ENCODE measurements at places on chromosomes 1 and 21.

DNA sequence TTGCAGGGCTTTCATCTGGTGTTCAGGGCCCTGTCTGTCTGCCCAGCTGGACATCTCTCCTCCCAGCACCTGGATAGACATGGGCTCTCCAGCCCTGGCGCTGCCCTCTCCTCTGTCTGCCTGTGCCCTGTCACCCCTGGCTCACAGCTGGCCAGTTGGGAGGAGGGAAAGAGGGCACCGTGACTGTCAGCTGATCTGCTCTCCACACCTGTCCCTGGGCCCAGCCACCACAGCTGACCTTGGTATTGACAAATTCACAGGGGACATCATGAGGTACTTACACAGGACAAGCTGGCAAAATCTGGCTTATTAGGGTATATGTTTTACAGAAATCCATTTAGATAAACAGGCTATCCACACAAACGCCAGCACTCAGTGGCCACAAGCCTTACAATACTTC is 8.3 kb downstream of the TNR start:
- no peak for DNase-seq

DNA sequence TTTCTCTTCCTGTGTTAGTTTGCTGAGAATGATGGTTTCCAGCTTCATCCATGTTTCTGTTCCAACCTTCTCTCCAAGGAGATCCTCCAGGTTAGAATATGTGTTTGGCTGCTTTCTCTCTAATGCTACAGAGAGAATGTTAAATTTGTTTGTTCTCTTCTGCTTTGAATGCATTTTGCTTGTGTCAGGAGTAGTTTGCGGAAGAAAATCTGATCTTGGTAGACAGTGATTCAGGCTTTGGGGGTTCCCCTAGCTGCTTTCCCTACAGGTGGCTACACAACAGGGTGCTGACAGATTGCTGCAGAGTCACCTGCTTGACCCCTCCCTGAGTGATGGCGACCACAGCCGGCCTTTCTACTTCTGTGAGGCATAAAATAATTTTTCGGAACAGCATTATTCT is 41.8 kb downstream of the MACO1 start:
- no peak for DNase-seq

DNA sequence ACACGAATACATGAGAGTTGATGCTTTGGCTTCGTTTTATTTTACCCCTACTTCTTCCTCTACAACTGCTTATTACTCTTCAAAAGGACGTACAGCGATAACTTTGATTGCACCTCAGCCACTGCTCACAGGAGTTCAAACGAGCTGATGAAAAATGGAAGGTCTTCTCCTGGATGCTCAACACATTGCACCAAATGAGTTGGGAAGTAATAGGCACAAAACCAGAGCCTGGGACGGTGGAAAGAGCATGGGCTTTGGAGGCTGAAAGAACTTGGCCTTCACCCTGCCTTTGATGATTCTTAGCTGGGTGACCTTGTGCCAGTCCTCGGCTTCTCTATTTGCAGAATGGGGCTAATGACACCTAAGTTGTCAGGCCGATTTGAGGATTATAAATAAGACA is 4.8 kb downstream of the CD53 start:
- DNase-seq: no peak

DNA sequence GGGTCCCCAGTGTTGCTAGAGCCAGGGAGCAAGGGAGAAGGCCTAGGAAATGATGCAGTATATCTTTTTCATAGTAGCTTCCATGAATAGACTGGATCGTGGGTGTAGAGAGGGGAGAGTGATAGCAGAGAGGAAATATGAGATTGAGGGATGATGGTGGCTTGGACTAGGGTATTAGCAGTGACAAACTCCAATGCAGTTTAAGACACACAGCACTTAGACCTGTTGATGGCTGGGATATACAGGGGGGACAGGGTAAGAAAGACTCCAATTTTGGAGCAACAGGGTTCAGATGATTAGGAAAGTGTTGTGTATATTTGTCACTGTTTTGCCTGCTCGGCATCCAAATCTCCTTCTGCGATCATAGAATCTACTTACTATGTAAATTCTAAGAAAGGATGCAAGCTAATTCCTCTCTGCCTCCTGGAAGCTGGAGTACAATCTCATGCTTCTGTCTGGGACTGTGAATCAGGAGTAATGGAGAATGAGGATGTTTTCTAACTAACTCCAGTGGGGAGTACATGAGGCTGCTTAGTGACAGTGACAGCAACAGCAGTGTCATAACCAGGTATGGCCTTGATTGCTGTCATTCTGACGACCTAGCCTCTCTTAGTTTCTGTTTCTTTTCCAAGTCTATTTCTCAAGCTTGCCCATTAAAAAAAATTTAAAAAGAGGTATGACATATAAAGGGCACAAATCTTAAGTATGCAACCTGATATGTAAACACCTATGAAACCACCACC is 47.5 kb downstream of the SYDE2 start:
- no peak for DNase-seq

DNA sequence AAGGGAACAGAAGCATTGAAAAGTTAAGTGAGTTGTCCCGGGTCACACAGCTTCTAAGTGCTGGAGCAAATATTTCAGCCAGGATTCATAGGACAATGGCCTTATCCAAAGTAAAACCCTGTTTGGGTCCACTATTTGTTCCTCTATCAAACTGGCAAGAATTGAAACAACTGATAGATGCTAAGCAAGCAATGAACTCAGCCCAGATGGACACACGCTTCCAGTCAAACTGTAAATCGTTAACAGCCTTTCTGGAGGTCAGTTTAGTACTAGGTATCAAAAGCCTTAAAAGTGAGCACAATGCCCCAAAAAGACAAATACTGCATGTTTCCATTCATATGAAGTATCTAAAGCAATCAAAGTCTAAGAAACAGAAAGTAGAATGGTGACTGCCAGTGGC is 779 bp upstream of the SVBP start:
- no peak for DNase-seq

DNA sequence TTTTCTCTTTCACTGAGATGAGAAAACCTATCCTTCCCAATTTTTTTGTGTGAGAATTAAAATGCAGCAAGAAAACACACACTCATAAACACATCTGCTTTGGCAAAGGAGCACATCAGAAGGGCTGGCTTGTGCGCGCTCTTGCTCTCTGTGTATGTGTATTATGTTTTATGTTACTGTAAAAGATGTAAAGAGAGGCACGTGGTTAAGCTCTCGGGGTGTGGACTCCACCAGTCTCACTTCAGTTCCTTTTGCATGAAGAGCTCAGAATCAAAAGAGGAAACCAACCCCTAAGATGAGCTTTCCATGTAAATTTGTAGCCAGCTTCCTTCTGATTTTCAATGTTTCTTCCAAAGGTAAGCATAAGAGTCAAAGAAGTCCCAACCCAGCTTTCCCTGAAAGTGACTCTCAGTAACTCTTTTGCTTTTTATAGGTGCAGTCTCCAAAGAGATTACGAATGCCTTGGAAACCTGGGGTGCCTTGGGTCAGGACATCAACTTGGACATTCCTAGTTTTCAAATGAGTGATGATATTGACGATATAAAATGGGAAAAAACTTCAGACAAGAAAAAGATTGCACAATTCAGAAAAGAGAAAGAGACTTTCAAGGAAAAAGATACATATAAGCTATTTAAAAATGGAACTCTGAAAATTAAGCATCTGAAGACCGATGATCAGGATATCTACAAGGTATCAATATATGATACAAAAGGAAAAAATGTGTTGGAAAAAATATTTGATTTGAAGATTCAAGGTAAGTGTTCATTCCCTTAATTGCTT is at the start of gene CD2:
CD2 (plus strand) TSS at position 233 of the 780 bp plus-strand sequence; CDS start at position 296, 63 bp downstream.
- no peak for DNase-seq

DNA sequence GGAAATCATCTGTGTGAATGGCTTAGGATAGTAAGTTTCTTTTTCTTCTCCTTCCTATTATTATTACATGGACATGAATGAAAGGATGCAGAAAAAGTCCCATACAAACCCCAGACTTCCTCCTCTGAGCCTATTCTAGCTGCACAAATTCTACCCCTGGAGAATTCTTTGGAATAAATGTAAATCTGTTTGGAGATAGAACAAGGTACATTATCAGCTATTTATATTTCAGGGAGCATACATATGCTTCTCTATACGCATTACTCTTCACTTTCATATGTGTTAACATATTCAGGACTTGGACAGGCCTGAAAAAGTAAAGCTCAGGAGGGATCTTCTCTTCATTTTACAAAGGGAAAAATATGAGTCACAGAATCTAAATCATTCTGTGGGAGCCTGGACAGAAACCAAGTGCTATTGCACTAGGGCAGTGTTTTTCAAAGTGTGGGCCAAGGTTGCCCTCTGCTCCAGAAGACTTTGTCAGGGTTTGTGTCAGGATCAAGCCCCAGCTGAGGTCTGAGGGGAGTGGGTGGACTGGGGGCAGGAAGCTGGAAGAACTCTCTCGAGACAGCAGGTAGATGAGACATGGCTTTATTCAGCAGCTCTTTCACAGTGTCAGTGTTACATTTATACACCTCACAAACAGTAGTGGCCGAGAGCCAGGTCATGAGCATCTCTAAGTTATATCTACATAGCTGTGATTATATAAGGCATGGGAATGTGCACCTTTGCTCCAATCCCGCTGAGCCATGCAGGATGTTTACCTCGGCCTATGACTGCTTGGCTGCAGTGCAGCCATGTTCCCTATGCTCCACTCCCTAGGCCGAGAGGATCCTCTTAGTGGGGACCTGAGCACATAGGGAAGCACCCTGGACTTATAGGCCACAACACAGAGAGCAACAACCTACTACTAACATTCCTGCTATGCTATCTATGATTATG is 114.3 kb downstream of the GDAP2 start:
- DNase-seq: no peak

All from coronary artery (tissue), 2 donors.